Activated T-helper 1 cell treated with anti-CD3 and anti-CD28 coated beads, Interleukin-12 subunit alpha, Interleukin-12 subunit beta, Interleukin-2, Interleukin-4 antibody, amounts not matched to agents 30 ng/mL and 10 ng/mL and 1 ng/mL, durations not matched to agents 14 hours and 24 hours and 36 hours (primary cell): ENCODE measurements at places on chromosomes 7 and 10. TPM values are rescaled to one million over a fixed set of nuclear protein-coding genes. Genes with fewer than 3 reads are reported as not detected.

- DNase-seq = no peak
- no peaks in the 10 kb centered on the region for H3K27me3 ChIP-seq
- no peaks in the 10 kb centered on the region for H3K4me1 ChIP-seq
- no peaks in the 10 kb centered on the region for H3K36me3 ChIP-seq
- H3K4me3 ChIP-seq = no peak overlapping the region
These were observed 138.2 kb upstream of the TMEM229A start for GRCh38 chr7:124171068-124171467.

DNA sequence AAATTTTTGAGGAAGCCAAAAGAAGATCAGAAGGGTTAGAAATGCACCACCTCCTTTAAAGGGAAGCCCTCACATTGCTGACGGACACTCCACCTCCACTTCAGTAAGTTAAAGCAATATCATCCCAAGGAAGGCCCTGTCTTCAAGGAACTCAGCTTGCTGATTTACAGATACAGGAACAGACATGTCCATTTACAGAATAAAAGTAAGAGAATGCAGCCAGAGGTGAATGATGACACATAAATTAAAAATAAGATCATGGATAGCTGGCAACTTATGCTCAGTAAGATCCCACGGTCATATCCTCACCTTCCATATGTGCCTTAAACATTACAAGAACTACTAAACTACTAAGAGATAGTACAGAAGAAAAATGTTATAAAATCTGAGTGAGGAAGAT, 20.4 kb downstream of the GRB10 start:
- no peaks in the 10 kb centered on the region for H3K27me3 ChIP-seq
- H3K4me1 ChIP-seq = peaks cover 10% of the 10 kb centered on the region
- DNase-seq = no peak
- no peaks in the 10 kb centered on the region for H3K36me3 ChIP-seq
- no peak overlapping the region for H3K4me3 ChIP-seq

- H3K27me3 ChIP-seq = peaks cover 3% of the 10 kb centered on the region
- peaks cover 4% of the 10 kb centered on the region for H3K36me3 ChIP-seq
- no peak for DNase-seq
- H3K4me3 ChIP-seq = no peak overlapping the region
- peaks cover 10% of the 10 kb centered on the region for H3K4me1 ChIP-seq
These were observed 10.6 kb downstream of the BRAF start for GRCh38 chr7:140914083-140914482.

DNA sequence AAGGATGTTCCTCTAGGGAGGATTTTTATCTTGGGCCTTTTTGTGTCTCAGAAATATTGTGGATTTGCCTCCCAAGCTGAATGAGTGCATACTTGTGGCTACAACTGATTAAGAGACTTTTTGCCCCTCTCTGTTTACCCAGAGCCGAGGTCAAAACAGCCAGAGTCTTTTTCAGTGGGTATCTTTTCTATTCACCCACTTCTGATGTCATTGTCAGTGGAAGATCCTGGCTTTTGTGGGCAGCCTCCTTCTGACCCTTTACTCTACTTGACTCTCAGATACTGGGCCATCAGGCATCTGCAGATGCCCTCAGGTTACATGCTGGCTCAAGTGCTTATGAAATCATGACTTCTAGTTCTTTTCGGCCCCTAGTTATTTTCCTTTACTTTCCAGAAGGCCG, 19.6 kb upstream of the PIP4K2A start:
- H3K27ac ChIP-seq = no peak overlapping the region
- H3K27me3 ChIP-seq = peaks cover 10% of the 10 kb centered on the region
- no peak for DNase-seq

DNA sequence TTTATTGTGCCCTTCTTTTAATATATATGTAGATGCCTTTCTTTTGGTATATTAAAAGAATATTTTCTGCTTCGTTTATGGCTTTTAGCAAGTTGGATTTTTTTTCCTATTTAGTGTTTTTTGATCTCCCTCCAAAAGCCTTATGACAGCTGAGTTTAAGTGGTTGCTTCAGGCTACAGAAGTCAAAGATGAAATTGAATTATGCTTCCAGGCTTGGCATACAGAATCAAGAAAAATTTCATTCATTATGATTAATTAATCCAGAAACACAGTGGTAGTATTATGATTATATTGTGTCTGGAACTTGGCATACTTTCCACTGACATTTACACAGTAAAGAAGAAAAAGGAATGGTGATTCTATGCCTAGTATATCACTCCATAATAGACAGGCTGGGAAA, 63.8 kb upstream of the SEM1 start:
- H3K4me3 ChIP-seq = no peak overlapping the region
- no peak overlapping the region for H3K27ac ChIP-seq
- peaks cover 7% of the 10 kb centered on the region for H3K27me3 ChIP-seq
- no peaks in the 10 kb centered on the region for H3K4me1 ChIP-seq
- H3K36me3 ChIP-seq = no peaks in the 10 kb centered on the region

DNA sequence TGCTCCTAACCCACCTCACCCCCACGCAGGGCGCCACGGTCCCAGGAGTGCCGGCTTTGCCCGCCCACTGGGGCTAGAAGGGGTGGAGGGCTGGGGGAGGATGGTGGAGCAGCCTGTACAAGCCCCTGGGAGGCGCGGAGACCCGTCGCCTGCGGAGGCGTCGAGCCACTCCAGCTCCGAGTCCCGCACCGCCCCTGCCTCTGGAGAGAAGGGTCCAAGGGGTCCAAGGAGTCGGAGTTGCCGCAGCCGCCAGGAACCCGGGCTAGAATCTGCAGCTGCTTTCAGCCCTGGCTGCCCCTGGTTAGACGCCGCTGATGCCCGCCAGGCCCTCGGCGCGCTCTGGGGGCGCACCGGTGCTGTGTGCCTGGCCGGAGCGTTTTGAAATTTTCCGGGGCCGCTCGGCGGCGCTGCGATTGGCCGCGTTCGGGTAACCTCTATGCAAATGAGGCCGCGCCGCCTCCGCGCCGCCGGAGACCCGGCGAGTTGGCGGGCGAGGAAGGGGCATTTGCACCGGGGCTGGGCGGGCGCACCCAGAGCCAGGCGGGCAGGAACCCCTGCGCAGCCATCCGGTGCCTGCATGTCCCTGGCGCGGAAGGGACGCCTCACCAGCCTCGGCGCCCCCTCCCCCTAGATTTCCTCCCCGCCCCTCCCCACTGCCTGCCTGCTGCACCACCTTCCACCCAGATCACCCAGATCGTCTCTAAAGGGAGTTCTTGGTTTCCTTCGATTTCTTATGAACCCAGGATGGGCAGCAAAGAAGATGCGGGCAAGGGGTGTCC, at the start of gene HMX2:
HMX2 (plus strand) TSS at position 502 of the 779 bp plus-strand sequence; CDS start at position 745, 243 bp downstream.
- H3K4me1 ChIP-seq = peaks cover 43% of the 10 kb centered on the region
- H3K27me3 ChIP-seq = peaks cover 59% of the 10 kb centered on the region
- peaks cover 4% of the 10 kb centered on the region for H3K36me3 ChIP-seq
- DNase-seq = no peak
- H3K27ac ChIP-seq = peak within 1 kb of the TSS; percentile 78

DNA sequence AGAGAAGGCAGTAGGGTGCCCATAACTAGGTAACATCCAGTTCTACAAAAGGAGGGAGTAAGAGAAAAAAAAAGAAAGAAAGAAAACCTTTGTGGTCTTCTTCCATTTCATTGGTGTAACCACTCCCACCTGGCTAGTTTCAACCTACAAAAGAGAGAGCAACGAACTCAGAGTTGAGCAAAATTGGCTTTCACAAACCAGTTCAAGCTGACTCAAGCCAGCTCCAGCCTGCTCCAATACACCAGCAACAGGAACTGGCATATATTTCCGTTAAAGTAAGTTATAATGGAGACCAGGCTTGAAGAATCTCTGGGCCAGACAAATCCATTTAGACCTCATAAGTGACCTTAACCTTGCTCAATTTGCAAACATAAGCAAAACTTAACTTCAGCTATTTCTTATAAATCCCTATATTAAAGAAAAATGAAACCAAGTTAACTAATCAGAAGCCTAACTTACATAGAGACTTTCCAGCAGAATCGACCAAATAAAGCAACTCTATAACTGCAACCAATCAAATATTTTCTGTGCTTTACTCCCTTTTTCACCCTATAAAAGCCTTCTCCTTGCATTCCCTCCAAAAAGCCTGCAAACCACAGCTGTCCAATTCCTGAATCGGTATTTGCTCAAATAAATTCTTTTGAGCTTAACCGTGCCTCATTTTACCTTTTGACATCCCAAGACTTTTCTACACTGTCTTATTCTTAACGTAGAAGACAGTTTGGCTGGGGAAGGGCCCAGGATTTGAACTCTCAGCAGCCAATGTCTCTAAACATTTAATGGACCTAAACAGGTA, 10.1 kb downstream of the ANKRD22 start:
- H3K36me3 ChIP-seq = no peaks in the 10 kb centered on the region
- H3K4me3 ChIP-seq = no peak overlapping the region
- H3K27ac ChIP-seq = no peak overlapping the region
- no peak for DNase-seq
- peaks cover 10% of the 10 kb centered on the region for H3K4me1 ChIP-seq
- peaks cover 9% of the 10 kb centered on the region for H3K27me3 ChIP-seq

DNA sequence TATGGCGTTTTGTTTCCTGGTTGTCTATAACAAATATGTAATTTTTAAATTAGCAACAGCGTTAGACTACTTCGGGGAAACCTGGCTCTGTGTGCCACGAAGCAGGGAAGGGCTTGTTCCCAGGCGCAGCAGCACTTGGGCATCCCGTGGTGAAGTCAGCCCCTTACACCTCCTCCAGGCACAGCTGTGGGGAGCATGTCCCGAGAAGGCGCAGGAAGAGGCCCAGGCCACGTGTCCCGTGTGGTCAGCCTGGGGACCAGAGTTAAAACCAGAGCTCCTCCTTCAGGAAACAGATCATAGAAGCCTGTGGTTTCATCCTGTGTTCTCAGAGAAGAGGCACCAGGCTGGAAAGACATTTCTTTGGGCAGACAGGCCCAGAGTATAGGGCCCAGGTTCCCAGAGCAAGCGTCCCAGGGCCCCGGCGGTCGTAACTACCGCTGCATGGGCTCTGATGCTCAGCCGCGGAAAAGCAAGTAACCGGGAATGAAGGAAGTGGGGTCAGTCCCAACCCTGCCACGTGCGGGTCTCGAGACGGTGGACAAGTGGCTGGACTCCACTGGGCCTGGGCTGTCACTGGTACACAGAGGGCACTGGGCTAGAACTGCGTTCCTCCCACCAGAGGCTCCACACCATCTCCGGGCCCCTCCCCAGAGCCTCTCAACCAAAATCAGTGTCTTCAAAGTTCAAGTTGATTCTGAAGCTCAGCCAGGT, 7.1 kb downstream of the NUDT1 start:
- H3K27me3 ChIP-seq = no peaks in the 10 kb centered on the region
- peak overlapping the region; percentile 74 for H3K27ac ChIP-seq
- H3K36me3 ChIP-seq = peaks cover 10% of the 10 kb centered on the region
- H3K4me3 ChIP-seq = peak overlapping the region; percentile 76

DNA sequence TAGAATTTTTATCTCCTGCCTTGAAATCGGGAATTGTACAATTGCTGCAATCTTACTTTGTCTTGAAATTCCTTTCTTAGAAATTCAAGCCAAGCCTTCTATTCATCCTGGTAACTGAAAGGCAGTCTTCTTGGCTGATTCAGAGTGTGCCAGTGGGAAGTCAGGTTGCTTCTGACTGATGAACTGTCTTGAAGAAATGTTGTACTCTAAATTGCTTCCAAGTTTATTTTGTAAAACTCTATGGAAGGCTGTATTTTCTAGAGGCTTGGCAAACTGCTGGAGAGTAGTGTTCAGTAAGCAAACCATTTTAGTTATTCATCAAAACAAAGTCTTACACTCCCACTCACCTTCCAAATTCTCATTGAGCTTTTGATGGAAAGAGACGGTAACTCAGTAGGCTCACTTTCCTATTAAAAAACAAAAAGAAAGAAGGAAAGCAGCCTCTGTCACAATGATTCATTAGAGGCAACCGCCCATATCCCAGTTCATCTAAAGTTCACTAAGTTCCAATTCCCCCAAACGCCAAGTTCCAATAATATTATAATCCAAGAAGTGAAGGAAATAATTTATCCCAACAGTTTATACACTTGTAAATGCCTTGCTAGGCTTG, 187.9 kb upstream of the MALRD1 start:
- no peak overlapping the region for H3K27ac ChIP-seq
- DNase-seq = no peak
- no peaks in the 10 kb centered on the region for H3K4me1 ChIP-seq
- H3K36me3 ChIP-seq = no peaks in the 10 kb centered on the region
- no peaks in the 10 kb centered on the region for H3K27me3 ChIP-seq

- no peak overlapping the region for H3K4me3 ChIP-seq
- no peak overlapping the region for H3K27ac ChIP-seq
- peaks cover 6% of the 10 kb centered on the region for H3K27me3 ChIP-seq
- H3K36me3 ChIP-seq = no peaks in the 10 kb centered on the region
- no peaks in the 10 kb centered on the region for H3K4me1 ChIP-seq
These were observed 66.1 kb upstream of the PIP4K2A start for GRCh38 chr10:22780474-22780885.

GRCh38 chr10:48462482-48463020, 142.3 kb downstream of the ARHGAP22 start:
- H3K4me3 ChIP-seq = no peak overlapping the region
- H3K4me1 ChIP-seq = no peaks in the 10 kb centered on the region

DNA sequence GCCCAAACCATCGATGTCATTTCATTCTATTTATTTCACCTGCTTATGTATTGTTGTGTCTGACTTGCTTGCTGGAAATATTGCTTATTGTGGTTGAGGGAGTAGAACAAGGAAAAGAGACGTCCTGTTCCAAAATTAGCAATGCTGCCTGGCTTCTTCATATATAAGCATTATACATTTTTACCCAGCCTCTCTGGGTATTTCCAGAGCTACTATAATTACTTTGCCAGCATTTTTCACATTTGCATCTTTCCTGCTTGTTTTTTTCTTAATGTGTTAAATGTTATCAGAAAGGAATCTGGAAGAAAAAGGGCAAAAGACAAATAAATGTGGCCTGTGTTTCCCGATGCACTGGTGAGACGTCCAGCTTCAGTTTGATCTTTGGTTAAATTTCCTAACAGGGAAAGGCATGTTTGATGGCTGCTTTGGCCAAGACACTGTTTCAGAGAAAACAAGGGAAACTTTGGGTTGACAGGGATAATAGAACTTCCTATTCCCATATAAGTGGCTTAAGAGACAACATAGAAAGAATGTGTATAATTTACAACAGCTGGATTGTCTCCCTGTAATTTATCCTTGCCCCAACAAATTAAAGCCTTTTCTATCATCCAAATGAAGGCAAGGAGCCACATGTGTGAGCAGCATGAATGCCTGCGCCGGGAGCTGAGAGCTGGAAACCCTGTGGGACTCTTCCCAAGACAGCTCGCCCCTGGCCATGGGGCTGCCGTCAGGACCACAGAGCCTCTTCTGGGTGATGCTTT, 671.1 kb upstream of the CELF2 start:
- H3K36me3 ChIP-seq = no peaks in the 10 kb centered on the region
- no peak overlapping the region for H3K27ac ChIP-seq
- H3K27me3 ChIP-seq = no peaks in the 10 kb centered on the region
- H3K4me3 ChIP-seq = no peak overlapping the region
- no peaks in the 10 kb centered on the region for H3K4me1 ChIP-seq

DNA sequence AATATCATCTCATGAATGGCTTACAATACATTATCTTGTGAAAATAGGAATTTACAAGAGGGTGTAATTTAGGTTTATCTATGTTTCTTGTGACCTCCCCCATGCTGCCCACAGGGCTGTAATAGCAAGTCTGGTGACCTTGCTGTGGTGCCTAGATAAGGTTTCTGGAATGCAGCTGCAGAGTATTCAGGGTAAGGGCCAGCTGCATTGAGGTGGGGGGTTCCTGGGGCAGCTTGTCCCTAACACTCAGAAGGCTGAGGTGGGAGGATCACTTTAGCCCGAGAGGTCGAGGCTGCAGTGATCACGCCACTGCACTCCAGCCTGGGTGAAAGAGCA, 5.3 kb upstream of the DHTKD1 start:
- H3K4me1 ChIP-seq = peaks cover 12% of the 10 kb centered on the region
- H3K36me3 ChIP-seq = no peaks in the 10 kb centered on the region
- DNase-seq = no peak
- no peak overlapping the region for H3K27ac ChIP-seq
- H3K4me3 ChIP-seq = no peak overlapping the region

Gene FEZF1
- not detected in 2 replicates for total RNA-seq

Gene OR2F2
- total RNA-seq = not detected in 2 replicates

Gene KIAA1217
- total RNA-seq = 6.2 and 6.4 TPM in 2 replicates

Gene AQP1
- 0.12 and 0.13 TPM in 2 replicates for total RNA-seq

Gene PTPN20
- 0.21 TPM in 1 of 2 replicates, not detected in the other for total RNA-seq
